ENCODE measurements at places on chromosomes 6 and 20.

DNA sequence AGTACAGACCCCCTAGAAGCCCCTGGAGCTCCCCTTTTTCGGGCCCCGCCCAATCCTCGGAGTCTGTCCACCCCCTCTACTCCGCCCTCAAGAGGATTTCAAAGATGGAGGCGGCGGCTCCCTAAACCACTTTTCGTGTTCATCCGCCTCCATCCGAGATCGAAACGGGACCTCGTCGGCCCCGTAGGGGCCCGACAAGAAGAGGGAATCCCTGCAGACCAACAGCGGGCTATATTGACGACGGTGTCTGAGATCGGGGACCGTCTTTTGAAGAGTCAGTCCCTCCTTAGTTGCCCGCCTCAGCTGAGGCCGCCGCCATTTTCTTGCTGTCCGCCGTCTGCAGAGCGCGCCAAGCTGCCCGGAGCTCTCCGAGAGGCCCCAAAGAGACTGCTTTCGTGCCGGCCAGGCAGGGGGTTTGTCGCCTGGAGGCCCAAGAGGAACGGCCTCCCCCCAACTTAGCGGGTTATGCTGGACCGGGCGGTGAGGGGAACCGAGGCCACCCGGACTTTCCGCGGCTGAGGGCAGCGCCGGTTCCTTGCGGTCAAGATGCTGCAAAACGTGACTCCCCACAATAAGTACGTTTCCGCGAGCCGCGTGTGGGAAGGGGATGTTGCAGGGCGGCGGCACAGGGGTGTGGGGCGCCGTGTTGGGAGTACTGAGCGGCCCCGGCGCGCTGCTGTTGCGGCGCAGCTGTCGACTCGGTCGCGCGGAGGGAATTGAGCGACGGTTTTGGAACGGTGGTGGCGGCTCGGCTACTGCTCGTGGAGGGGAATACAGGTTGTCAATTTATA, 4.2 kb downstream of the BRD2 start:
- DNase-seq = peak; percentile 56

DNA sequence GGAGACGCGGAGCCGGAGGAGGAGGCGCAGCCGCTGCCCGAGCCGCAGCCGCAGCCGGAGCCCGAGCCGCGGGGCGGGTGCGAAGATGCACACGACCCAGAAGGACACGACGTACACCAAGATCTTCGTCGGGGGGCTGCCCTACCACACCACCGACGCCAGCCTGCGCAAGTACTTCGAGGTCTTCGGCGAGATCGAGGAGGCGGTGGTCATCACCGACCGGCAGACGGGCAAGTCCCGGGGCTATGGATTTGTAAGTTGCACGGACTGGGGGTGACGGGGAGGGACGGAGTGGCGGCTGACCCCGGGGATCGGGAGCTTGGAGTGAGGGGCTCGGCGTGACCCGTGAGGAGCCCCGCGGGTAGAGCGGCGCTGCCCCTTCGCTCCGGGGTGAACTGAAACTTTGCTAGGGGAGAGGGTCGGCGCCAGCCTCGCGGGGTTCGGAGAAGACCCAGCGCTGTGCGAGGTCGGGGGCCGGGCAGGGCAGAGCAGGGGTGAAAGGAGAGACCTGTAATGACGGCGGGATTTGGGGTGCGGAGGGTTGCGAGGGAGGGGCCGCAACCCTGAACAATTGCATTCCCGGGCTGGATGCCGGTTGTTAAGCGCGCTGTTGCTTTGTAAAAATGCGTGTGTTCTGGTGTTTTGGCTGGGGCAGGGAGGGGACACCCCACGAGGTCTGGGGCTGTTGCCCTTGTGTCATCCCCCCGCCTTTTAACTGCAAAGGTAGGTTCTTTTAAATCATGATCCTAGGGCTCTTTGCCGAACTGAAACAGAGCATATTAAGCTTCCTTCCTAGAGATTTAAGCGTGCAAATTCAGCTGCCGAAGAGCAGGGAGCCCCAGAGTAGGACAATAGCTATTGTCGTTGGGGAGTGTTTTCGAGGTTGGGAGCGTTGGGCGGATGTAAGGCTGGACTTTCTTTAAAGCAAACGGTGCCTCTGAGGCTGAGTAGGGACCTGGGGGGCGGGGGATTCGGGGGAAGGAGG, 628 bp downstream of the RBM24 start:
- DNase-seq = no peak

DNA sequence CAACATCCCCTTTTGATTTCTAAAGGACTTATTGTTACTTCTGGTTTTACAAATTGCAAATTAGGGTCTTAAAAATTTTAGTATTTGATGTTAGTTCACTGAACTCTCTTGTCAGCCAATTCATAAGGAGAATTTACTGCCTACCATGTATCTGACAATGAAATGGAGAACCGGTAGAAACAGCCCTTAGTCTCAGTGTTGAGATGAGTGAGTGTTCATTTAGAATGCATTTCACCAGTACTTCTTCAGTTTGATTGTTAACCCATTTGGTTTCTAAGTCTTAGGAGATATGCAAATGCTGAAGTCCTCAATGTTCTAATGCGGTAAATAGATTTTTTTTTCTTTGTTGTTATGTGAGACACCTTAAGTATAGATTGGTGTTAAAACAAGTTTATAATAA, 616.3 kb upstream of the FLRT3 start:
- DNase-seq = no peak

DNA sequence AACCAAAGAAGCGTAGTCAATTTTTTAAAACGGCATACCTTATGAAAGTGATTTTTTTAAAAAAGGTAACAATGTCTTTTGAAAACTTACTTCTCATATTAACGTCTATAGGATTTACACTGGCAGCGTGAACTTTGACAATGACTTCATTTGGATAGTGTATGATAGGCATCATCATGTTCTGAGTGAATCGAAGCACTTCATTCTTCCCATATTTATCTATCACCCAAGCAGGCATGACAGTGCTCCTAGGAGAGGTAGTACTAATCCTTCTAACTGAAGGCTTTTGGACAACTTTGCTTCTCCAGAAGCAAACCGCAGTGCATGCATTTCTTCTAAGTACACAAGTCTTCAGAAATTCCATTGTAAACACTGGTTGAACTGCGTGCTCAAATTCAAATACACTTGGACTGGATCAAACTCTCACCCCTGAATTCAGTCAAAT, 618 bp downstream of the RTN4IP1 start:
- DNase-seq = no peak

DNA sequence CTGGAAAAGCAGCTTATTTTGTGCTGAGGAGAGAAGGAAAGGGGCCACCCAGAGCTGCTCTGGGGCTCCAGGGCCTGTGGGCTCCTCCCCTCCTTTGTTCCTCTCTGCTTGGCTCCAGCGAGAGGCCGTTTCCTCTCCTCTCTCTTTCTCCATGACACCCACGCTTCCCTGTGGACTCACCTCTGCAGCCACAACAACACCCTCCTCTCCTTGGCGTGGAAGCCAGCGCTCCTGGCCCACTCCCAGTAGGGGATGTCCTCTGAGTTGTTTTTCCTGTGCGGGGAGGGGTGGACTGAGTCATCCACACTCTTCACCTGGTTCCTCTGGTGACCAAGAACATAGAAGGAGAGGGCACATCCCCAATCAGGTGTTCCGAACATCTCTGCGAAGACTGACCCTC, 4.9 kb upstream of the CDSN start:
- no peak for DNase-seq

- no peak for DNase-seq
Observed at GRCh38 chr6:55141611-55142010, 32.7 kb upstream of the HCRTR2 start.

GRCh38 chr6:153024709-153025017, 22.2 kb upstream of the MTRF1L start:
- no peak for DNase-seq

- peak; percentile 7 for DNase-seq
Observed at GRCh38 chr6:135675862-135676261, 175.6 kb upstream of the PDE7B start.
